ENCODE measurements at places on chromosomes 1 and 21. TPM values are rescaled to one million over a fixed set of nuclear protein-coding genes. Genes with fewer than 3 reads are reported as not detected.

DNA sequence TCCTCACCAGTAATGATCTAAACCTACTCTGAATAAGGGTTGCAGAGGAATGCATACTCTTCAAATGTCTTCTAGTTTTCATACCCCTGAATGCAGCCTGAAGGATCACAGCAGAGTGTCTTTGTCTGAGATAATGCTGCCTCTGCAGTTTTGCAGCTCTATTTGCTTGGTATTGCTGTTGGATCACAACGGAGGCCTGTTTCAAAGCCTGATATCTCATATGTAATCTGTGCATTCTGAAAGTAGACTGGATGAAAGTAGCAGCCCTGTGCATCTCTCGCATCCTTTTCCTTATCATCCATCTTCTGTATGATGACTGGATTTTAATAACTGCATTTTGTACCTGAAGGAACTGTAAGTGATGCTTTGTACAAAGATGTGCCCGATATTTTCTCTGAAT, 34.9 kb upstream of the F13B start:
- DNase-seq, result no peak

DNA sequence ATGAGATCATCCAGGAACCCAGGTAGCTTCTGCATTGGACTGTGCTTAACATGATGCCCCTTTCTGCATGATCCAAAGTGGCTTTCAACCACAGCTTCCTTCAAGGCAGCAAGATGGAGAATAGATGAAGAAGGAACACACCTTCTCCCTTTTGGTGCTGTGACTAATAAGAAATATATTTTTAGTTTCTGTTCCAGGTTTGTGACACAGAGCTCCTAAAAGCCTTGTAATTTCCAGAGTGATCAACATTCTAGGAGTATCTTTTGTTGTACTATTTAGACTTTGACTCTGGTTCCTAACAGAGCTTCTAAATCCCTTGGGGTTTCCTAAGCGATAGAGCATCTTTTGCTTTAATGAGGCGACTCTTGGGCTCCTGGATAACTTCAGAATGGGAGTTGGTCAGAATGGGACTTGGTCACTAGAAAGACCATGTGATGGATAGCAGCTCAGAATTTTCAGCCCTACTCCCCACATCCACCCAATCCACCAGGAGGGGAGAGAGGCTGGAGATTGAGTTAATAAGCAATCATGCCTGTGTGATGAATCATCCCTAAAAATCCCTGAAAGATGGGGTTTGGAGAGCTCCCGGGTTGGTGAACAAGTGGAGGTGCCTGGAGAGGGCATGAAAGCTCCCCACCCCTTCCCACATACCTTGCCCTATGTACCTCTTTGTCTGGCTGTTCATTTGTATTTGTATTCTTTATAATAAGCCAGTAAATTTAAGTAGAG, 134.8 kb downstream of the FGGY start:
- no peak for DNase-seq

- no peak for DNase-seq
Observed at GRCh38 chr1:8496473-8496872, 178.6 kb downstream of the SLC45A1 start.

DNA sequence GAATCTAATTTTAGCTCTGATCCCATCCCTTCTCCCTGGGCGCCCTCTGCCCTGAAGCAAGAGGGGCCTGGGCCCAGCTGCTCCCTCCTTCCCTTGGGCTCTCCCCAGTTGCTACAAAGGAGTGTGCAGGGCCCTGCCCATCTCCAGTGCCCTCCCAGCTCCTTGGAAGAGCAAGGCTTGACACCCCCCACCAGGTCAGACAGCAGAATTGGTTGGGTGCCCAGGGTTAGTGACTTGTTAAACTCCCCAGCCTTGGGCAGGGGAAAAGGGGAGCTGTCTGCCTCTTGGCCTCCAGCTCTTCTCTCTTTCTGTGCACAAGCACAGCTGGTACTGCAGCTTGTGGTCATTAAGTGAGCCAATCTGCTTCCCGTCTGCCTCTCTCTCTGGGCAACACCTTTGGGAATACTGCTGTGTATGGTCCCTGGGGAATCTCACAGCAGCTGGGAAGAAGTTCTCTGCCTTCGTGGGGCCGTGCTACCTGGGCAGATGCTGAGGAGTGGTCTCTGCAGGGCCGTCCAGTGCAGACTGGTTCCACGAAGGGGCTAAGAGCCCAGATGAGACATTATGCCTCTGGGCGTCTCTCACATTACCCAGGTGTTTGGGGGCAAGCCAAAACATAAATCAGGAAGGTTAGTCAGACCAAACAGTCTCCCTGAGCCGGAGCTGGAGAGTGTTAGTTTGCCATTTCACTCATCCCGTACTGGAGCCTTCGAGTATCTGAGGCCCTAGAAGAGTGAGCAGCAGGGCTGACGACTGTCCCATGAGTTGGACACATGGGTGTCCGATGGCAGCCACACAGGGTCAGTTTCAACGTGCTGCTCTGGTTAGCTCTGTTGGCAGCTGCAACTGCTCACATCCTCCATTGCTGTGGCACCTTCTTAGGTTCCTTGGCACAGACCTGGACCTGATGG, 37.3 kb downstream of the TMEM53 start:
- peak; percentile 25 for DNase-seq

Gene CCDC181
- 0.28 TPM for total RNA-seq
